ENCODE measurements at places on chromosomes 2 and 18. TPM values are rescaled to one million over a fixed set of nuclear protein-coding genes. Genes with fewer than 3 reads are reported as not detected.
A peak's percentile ranks its signal among the peaks of the same experiment; 100 is the strongest.

KCNK3 gene
- not detected for total RNA-seq

DNA sequence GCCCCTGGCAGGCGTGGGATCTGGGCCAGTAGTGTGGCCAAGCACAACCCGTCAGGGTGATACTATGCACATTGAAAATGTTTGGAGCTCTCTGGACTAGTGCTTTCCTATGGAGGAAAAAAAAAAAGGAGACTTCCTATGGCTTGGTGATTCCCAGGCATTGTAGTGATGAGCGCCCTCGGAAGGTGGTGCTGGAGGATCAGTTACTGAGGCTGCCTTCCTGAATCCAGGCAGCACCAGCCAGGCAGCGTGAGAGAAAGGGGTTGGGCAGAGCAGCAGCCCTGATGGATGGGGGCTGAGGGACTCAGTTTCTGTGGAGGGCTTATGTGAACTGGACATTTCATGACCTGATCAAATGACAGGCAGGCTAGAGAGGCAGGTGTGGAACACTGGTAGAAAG lies 70.9 kb downstream of the CHRNA1 start:
- H3K4me3 ChIP-seq: no peak overlapping the region
- no peak overlapping the region for H3K27ac ChIP-seq
- DNase-seq: no peak
- H3K4me1 ChIP-seq: peaks cover 3% of the 10 kb centered on the region

DNA sequence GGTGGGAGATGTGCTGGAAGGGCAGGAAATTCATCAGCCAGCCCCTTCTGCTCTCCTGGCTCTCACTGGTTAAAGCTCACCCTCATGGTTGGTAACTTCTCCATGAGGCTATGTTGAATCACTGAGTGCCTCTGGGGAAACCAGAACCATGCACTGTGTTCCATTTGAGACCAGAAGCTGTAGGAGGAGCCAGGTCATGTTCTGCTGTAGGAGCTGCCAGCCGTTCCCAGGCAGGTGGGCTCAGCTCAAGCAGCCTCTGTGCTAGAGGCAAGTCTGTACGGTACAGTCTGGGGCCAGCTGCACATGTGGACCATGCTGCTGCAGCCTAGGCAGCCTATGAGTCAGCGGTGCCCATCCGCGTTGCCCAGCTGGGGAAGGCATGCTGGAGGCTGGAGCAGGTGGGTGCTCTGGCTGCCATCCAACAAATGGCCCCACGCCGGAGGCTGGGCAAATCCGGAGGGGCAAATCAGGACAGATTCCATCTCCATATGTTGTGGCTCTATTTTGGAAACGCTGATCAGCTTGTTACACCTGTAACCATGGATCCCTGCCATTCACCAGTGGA lies 22.0 kb upstream of the KCNF1 start:
- no peak for DNase-seq
- H3K27me3 ChIP-seq: peaks cover 9% of the 10 kb centered on the region
- peaks cover 8% of the 10 kb centered on the region for H3K4me1 ChIP-seq
- H3K4me3 ChIP-seq: no peak overlapping the region
- H3K27ac ChIP-seq: no peak overlapping the region

GRCh38 chr2:160165996-160166395 lies 34.1 kb downstream of the ITGB6 start:
- H3K27me3 ChIP-seq: no peaks in the 10 kb centered on the region
- no peaks in the 10 kb centered on the region for H3K4me1 ChIP-seq

MALL gene
- total RNA-seq: 0.42 TPM

EFHD1 gene
- 1.1 TPM for total RNA-seq

KCNG2 gene
- total RNA-seq: not detected

GRCh38 chr2:169324581-169325260 lies 37.6 kb downstream of the LRP2 start:
- DNase-seq: no peak
- H3K36me3 ChIP-seq: no peaks in the 10 kb centered on the region
- H3K27ac ChIP-seq: no peak overlapping the region
- no peaks in the 10 kb centered on the region for H3K4me1 ChIP-seq
- H3K4me3 ChIP-seq: no peak overlapping the region

DNA sequence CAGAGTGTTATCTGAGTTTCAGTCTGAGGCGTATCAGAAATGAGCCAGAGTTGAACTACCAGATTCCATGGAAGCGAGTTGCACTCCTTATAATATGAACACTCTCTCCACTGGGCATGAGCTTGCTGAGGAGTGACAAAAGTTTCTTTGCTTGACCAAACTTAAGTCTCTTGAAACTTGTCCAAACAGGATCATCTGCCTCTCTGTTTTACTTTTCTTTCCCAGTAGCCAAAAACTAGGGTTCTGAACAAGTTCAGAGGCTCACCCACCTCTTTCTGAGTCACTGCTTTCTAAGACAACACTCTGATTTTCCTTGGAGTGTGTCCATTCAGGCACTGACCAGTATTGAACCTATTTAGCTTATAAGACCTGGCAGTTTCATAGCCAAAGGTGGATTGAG lies 233.2 kb upstream of the TCF4 start:
- no peak overlapping the region for H3K4me3 ChIP-seq
- H3K4me1 ChIP-seq: no peaks in the 10 kb centered on the region
- no peaks in the 10 kb centered on the region for H3K27me3 ChIP-seq
- no peak overlapping the region for H3K27ac ChIP-seq
- no peak for DNase-seq

RAB12 gene
- 14.8 TPM for total RNA-seq

ITGB1BP1 gene
- total RNA-seq: 171 TPM

DNA sequence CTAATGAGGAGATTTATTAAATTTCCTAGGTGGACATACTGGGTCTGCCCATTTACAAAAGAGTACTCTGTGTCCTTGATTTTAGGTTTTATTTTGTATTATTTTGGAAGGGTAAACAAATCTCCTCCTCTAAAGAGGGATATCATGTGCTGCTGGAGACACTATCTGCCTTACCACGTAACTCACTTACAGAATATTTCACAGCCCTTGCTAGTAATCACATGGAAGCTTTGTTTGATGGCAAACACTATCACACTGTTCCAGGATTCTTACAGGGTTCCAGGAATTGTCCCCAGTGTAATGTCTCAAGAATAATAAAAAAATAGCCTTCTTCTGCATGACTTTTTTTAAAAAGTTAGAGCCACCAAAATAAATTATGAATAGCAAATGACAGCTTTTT lies 29.2 kb upstream of the ACVR1C start:
- DNase-seq: no peak
- no peak overlapping the region for H3K4me3 ChIP-seq
- H3K4me1 ChIP-seq: no peaks in the 10 kb centered on the region
- no peak overlapping the region for H3K27ac ChIP-seq

NFATC1 gene
- 98.5 TPM for total RNA-seq

GRCh38 chr18:8980918-8981317 lies 121.6 kb upstream of the NDUFV2 start:
- no peak overlapping the region for H3K27ac ChIP-seq
- no peak for DNase-seq
- no peaks in the 10 kb centered on the region for H3K27me3 ChIP-seq
- no peaks in the 10 kb centered on the region for H3K4me1 ChIP-seq
- no peaks in the 10 kb centered on the region for H3K36me3 ChIP-seq

GLI2 gene
- not detected for total RNA-seq

GRCh38 chr18:41753826-41754225 lies 201.2 kb upstream of the PIK3C3 start:
- no peak overlapping the region for H3K4me3 ChIP-seq
- no peaks in the 10 kb centered on the region for H3K36me3 ChIP-seq
- no peak for DNase-seq
- H3K27ac ChIP-seq: no peak overlapping the region
- H3K4me1 ChIP-seq: no peaks in the 10 kb centered on the region

LYG2 gene
- not detected for total RNA-seq

DNA sequence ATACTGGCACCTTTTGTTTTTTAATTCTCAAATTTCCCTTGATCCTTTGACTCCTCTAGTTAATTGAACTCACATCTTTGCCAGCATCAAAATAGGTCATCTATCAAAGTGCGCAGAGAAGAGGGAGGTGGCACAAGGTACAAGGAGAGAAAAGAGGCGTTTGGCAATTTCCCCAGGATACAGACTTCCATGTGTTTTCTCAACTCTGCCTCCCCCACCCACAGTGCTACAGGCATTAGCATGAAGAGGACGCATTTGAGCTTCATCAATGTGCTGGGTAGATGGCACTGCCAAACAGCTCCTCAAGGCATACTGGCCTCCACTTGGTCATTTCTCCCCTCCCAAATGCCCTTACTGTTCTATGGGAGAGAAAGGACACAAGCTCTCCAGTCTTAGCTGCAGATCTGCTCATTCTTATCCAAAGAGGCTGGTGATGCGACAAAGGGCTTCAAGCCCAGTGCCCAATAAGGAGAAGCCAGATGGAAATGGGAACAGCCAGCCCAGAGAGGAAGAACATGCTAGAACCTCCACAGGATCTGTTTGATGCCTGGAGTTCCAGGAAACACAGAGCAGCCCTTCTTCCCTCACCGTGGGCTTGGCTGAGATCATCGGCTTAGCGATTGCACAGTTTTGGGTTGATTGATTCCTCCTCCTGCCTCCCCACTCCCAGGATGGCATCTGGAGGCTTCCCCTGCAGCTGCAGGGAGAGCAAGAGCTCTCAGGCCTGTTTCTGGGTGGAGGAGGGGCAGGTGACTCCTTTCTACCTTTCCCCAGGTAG lies 144.7 kb upstream of the SMAD2 start:
- no peaks in the 10 kb centered on the region for H3K36me3 ChIP-seq
- no peak overlapping the region for H3K27ac ChIP-seq
- no peaks in the 10 kb centered on the region for H3K27me3 ChIP-seq
- DNase-seq: no peak

MPHOSPH10 gene
- 69.5 TPM for total RNA-seq

DNA sequence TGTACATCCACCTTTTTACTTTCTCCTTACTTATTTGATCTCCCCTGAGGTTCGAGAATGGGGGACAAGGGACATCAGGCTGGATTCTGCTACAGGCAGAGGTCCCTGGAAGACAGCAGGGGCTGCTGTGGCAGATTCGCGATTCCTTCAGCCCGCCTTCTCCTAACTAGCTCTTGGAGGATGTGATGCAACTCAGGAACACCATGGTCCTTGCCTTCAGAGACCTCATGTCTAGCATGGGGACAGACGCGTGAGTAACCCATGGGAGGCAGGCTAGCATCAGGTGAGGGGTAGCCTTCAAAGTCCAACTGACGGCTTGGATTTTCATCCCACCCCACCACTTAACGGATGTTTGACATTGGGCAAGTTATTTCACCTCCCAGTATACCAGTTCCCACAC lies 869 bp upstream of the TCF23 start:
- H3K27ac ChIP-seq: no peak overlapping the region
- DNase-seq: no peak
- H3K4me3 ChIP-seq: no peak overlapping the region
- peaks cover 9% of the 10 kb centered on the region for H3K27me3 ChIP-seq

CFAP210 gene
- total RNA-seq: not detected

GRCh38 chr18:79506191-79507075 lies 110.7 kb downstream of the NFATC1 start:
- peaks cover 48% of the 10 kb centered on the region for H3K36me3 ChIP-seq
- DNase-seq: peak; percentile 3
- no peaks in the 10 kb centered on the region for H3K27me3 ChIP-seq
- peak overlapping the region; percentile 91 for H3K27ac ChIP-seq

PROM2 gene
- total RNA-seq: 0.30 TPM

LOXHD1 gene
- 0.14 TPM for total RNA-seq

DNA sequence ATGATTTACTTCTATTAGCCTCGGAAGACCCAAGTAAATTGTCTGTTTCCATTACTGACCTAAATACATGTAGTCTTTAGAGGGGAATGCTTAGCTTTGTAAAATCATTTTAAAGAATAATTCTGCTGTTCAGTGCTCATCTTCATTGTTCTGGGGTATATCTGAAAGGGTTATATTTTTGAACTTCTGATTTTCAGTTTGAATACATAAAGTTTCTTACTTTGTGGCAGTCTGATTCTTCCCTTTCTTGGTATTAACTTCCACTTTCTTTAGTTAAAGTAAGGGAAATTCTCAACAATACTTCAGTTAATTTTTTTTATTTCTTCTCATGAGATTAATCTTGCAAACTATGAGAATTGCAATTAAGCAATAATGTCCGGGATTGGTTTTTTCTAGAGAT lies 148.4 kb downstream of the DOCK10 start:
- H3K4me1 ChIP-seq: peaks cover 59% of the 10 kb centered on the region
- peaks cover 63% of the 10 kb centered on the region for H3K36me3 ChIP-seq
- no peaks in the 10 kb centered on the region for H3K27me3 ChIP-seq
- no peak for DNase-seq
- H3K27ac ChIP-seq: peak overlapping the region; percentile 86
- peak overlapping the region; percentile 27 for H3K4me3 ChIP-seq

- H3K27me3 ChIP-seq: no peaks in the 10 kb centered on the region
- H3K4me3 ChIP-seq: no peak overlapping the region
- DNase-seq: no peak
- H3K36me3 ChIP-seq: peaks cover 82% of the 10 kb centered on the region
- H3K27ac ChIP-seq: no peak overlapping the region
Measured at GRCh38 chr2:231093933-231094332, 30.9 kb downstream of the HTR2B start.

TMEM163 gene
- total RNA-seq: not detected

GRCh38 chr2:235569837-235570236 lies 76.0 kb downstream of the AGAP1 start:
- H3K27me3 ChIP-seq: peaks cover 32% of the 10 kb centered on the region
- no peaks in the 10 kb centered on the region for H3K36me3 ChIP-seq
- H3K4me3 ChIP-seq: no peak overlapping the region
- DNase-seq: no peak
- H3K27ac ChIP-seq: no peak overlapping the region

CNTNAP5 gene
- total RNA-seq: not detected

ZNF519 gene
- 13.0 TPM for total RNA-seq

DNA sequence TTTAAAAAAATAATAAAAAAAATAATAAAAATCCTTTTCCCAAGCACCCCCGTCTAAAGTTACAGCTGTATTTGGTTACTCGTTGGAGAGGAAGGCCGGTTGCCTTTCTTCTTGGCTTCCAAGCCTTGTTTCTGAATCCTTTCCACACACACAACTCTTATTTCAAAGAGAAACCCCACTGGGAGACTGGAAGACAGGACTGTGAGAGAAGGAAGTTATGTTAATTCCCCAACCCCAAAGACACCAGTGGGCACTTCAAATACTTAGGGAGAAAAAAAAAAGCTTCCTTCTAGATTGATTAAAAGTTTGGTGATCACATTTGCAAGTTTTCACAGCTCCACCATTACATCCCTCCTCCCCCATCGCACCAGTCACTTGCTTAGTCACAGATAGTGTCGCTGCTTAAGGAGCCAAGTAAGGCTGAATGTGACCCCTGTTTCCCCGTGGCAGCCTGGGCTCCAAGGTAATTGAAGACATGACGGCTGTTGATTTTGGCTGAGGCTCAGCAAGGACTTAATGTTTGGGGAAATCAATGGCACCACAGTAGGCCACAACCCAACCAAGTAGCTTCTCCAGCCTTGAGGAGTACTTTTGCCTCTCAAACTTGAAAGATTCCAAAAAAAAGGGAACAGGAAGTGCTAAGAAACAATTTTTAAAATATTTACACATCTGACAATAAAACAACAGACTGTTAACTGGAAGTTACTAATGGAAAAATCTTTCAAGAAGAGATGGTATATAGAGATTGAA lies 40.8 kb upstream of the FRZB start:
- H3K36me3 ChIP-seq: no peaks in the 10 kb centered on the region
- no peak overlapping the region for H3K4me3 ChIP-seq
- no peak overlapping the region for H3K27ac ChIP-seq
- peaks cover 5% of the 10 kb centered on the region for H3K27me3 ChIP-seq
- H3K4me1 ChIP-seq: no peaks in the 10 kb centered on the region

All from activated naive CD8-positive, alpha-beta T cell treated with anti-CD3 and anti-CD28 coated beads for 36 hours (primary cell).